Activated CD8-positive, alpha-beta memory T cell treated with anti-CD3 and anti-CD28 coated beads for 48 hours (primary cell): ENCODE measurements at places on chromosomes 1 and 21.
A peak's percentile ranks its signal among the peaks of the same experiment; 100 is the strongest.

- no peak for DNase-seq
These were observed 11.2 kb upstream of the CAPN2 start for GRCh38 chr1:223700942-223701637.

- DNase-seq, result peak; percentile 70
These were observed 72.9 kb downstream of the SKI start for GRCh38 chr1:2300851-2301606.

DNA sequence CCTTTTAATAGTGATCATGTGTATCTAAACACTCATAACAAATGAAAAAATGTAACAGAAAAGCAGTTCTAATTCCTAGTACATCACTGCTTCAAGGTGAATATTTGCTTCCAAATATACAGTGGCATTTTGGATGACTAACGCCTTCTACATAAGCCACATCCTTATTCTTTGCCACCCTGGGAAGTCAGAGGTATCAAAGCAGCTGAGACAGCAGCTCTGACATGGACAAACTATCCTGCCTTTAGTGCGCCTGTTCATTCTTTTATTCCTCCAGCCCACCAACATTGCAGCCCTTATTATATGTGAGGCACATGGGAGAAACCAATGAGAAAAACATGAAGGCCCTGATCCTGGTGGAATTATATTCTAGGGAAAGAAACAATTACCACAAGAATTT is 183.0 kb downstream of the APP start:
- DNase-seq, result no peak

DNA sequence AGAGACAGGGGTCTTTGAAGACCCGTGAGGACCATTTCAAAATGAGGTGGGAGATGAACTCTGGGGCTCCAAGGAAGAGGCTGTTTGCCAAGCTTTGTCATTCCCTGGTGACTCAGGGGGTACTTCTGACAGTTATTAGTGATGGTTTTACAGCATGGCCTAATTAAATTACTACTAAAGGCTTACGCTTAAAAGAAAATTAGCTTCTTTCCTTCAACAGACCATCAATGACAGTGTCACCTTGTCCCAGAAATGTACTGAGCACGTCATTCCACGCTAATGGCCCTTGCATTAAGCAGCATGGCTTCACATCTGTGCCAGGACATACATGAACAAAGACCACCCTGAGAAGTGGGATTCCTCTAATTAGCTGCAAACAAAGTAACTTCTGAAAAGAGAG is 5.1 kb upstream of the UTS2 start:
- DNase-seq, result no peak

GRCh38 chr1:205950280-205950679 is 7.0 kb upstream of the SLC26A9 start:
- no peak for DNase-seq

- no peak for DNase-seq
These were observed 35.4 kb upstream of the MYBPHL start for GRCh38 chr1:109341944-109342930.

- peak; percentile 92 for DNase-seq
These were observed 8.7 kb upstream of the GPR161 start for GRCh38 chr1:168145184-168146159.

- DNase-seq, result no peak
These were observed 36.0 kb downstream of the ATP1A1 start for GRCh38 chr1:116408803-116409720.

DNA sequence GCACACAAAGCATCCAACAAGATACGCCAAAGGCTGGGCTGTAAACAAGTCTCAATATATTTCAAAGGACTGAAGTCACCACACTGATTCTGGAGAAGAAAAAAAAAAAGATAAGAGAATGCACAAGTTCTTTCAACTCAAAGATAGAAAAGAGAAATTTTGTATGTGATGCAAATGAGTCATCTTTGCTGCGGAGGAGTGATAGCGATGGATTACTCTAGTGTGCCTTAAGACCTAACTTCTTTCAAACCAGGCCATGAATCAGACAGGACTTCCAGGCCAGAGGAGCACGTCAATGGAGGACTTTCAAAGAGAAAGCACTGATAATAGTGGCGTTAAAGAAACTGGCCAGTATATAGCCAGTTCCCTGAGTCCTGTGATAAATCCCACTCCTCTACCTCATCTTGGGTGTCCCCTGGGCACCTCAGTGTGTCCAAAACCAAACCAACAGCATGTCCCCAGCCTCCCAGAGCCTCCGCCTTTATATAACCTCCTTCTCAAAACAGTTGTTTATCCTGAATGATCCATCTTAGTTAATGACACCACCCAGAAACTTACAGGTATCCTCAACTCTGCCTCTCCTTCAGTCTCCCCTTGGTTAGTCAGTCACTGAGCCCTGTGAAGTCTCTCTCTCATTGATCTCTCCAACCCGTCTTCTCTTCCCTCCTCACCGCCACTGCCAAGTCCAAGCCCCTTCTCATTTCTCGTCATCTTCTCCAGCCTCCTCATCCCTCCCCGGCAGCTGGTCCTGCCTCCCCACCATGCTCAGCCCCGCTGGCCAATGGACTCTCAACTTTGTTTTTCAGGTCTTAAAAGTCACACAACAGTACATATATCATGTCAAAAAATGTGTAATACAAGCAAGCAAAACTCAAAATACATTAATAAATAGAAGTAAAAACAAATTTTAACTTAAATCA is 47.2 kb upstream of the IFFO2 start:
- DNase-seq, result no peak

DNA sequence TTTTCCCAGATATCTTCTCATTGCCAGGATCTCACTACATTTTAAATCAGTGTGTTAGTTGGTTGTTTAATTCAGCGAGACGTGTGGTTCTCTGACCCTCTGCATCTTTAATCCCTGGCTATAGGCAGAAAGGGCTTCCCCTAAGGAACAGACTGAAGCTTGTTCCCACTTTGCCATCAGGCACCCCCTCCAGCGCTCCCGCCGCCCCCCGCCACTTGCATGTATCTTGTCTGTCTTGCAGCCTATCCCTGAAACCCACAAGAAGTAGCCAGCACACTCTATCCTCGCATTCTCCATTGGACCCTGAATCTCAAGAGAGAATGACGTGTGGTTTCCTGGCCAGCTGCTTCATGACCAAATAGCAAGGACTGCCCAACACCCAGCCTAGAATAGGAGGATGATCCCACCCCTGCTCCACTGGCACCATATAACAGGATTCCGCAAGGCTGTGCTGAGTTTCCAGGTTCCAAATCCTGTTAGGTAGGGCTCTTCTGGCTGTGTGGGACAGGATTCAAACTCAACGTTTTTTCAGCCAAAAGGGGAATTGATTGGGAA is 7.8 kb downstream of the CLDN19 start:
- DNase-seq, result no peak

DNA sequence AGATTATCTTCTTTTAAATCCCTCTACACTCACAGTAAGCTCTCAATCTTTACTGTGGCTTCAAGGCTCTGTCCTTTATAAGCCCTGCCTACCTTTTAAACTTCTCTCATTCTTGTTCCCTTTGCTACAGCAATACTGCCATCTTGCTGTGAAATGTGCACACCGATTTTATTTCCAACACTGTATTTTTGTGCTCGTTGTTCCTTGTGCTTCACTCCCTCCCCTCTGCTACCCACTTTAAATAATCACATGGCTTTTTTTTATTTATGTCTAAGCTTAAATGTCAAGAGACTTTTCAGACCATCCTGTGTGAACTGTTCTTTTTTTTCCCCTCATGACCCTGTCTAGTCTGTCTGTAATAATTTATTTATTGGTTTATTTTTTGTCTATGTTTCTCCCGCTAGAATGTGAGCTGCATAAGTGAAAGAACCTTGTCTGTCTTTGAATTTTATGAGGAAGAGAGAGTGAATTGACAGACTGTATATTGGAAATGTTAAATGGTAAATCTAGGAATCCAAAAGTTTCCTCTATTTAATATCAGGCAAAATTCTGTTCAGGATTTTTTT is 45.7 kb downstream of the ABCD3 start:
- no peak for DNase-seq

- no peak for DNase-seq
These were observed 522.9 kb downstream of the KIF26B start for GRCh38 chr1:245677461-245678240.

- no peak for DNase-seq
These were observed at the start of gene PDE9A for GRCh38 chr21:42653231-42654061. PDE9A (plus strand) TSS chr21:42653621; CDS start chr21:42653815, 194 bp downstream.

DNA sequence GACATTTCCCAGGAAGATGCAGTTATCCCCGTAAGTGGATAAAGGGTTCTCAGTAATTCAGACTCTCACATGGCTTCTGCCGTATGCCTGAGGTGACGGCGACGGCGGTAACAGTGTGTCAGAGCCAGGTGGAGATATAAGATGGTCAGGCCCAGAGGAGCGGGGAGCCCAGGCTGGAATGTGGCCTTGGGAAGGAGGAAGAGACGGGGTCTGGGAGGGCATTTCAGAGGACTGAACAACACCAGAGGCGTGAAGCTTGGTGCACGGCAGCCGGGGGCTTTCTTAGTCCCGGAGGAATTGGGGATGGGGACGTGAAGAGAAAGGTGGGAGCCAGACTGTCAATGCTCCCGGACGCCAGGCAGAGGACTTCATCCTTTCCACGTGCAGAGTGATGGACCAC is 1.0 kb downstream of the RER1 start:
- DNase-seq, result no peak

- DNase-seq, result no peak
These were observed 4.0 kb downstream of the S100A16 start for GRCh38 chr1:153608742-153609584.

DNA sequence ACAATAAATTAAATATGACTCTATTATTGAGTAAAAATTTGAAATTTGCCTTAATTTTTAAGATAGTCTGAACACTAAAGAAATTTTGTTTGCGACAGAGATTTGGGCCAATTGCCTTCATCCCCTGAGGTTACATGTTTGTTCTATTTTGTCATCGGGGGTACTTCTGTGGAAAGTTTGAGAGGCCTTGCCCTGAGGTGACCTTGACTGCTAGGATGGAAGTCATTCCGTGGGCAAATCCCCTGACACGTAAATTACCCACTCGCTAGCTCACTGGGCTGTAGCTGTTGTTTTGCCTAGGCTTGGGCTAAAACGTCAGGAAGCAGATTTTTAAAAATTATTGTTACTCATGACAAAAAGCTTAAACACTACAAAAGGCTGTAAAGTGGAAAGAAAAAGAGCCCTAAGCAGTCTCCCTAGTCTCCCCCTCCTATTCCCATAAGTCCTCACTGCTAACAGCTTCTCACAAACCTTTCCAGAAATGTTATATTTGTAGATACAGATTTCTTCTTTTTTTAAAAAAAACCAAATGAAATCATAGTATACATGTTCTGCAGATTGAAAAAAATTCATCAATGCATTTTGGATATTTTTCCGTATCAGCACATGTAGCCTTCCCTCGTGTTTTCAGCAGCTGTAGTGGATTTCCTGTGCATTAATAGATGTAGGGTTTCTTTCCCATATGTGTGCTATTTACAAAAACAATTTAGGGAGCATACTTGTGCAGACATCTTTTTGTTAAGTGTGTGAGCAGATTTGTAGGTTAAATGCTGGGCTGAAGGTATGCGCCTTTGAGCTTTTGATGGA is 142.7 kb downstream of the MRPS6 start:
- no peak for DNase-seq

DNA sequence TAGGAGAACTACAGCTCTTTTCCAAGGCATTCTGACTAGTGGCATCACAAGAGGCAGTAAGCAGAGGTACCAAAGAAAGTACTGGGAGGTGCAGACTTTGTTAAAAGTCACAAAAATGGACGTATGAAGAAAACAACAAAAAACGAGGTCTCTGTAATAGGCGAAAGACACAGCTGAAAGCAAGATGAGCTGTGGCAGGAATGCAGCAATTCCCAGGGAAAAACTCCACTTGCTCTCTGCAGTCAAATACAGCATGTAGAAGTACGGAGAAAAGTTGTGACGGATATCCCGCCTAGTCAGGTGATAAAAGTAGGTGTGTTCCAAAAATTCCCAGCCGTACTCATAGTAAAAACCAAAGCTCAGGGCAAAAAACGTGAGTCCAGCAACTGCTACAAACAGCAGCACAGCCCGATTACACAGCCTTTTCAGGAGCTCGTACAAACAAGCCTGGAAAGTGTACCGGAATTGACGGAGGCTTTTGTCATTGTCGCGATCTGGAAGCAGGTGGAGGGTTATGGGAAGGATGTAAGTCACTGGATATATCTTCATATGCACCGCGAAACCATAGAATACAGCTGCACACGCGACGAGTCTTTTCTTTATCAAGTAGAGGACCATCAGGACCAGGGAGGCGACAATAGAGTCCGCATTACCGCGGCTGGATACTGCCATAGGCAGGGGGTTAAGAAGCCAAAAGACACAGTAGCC is 979 bp downstream of the PIGM start:
- DNase-seq, result no peak

DNA sequence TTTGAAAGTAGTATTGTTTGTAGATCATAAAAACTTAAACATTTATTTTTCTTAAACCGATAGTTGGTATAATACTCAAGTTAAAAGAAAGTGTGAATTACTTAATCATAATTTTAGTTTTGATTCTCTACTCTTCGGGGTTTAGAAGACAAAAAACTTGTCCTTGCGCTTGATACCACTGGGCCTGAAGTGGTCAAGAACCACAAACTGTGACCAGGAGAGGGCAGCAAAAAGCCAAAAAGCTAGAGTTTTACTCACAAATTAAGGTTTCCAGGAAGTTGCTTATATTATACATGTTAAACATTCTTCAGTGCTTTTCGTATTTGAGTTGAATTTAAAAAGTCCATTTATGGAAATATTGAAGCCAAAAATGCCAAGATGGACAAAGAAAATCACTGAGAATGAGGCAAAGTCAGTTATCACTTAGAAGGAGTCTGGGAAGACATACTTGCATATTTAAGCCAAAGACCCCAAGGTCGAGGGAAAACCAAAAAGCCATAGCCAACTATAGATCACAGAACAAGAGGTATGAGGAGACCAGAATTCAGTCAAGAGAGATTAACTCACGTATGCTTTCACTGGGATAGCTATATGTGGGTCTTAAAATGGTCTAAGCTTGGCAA is 34.2 kb downstream of the EFCAB7 start:
- DNase-seq, result no peak

- no peak for DNase-seq
These were observed 27.0 kb upstream of the PPP1R15B start for GRCh38 chr1:204438628-204439027.

DNA sequence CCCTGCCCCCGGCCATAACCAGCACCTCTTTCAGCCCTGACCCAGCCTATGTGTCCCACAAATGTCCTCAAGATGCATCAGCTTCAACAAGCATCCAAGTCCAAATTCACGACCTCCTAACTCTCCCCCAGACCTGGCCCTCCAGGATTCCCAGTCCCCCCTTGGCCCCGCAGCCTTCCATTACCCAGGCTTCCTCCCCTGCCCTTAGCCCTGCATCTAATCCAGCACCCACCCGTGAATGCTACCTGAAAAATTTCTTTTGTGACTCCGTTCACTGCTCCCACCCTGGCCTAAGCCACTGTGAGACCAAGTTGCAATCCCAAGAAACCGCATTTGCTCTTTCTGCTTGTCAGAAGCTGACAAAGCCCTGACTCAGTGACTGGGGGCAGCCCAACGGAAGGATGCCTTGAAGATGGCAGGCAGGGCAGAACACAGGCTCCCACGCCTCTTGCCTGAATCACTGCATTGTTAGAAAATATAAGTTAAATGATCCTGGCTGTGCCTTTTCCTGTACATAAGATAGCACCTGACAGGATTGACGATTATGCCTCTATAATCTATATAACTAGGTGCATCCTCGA is 939 bp upstream of the MFAP2 start:
- DNase-seq, result no peak
